ENCODE measurements at places on chromosomes 13 and 19.

DNA sequence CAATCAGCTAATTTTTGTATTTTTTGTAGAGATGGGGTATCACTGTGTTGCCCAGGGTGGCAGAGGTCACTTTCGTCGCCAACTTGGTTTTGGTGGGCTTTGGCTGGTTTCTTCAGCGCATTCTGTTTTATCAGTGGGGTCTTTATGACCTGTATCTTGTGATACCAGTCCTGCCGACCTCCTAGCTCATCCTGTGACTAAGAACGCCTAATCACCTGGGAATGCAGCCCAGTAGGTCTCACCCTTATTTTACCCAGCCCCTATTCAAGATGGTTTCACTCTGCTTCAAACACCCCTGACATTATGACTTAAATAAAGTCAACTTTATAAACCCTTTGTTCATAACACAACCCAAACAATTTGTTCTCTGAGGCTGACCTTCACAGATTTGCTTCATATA is 3.0 kb upstream of the ZNF878 start:
- no peak for DNase-seq

GRCh38 chr13:55493297-55493696 is 1647.4 kb upstream of the PRR20A start:
- DNase-seq, result no peak

DNA sequence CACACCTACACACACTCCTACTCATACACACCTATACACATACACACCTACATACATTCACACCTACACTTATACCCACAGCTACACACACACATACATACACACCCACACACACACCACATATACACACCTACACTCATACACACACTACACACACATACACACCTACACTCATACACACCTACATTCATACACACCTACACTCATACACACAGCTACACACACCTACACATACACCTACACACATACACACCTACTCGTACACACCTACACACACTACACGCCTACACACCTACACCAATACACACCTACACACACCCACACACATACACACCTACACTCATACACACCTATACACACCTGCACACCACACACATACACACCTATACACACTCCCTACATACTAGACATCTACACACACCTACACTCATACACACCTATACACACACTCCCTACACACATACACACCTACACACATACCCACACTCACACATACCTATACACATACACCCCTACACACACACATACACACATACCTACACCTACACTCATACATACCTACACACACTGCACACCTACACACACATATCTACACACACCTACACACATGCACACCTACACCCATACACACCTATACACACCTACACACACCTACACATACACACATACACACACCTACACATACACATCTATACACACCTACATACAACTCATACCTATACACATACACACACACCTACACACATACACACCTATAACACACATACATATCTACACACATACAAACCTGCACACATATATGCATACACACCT is 285.2 kb upstream of the MAB21L1 start:
- no peak for DNase-seq

DNA sequence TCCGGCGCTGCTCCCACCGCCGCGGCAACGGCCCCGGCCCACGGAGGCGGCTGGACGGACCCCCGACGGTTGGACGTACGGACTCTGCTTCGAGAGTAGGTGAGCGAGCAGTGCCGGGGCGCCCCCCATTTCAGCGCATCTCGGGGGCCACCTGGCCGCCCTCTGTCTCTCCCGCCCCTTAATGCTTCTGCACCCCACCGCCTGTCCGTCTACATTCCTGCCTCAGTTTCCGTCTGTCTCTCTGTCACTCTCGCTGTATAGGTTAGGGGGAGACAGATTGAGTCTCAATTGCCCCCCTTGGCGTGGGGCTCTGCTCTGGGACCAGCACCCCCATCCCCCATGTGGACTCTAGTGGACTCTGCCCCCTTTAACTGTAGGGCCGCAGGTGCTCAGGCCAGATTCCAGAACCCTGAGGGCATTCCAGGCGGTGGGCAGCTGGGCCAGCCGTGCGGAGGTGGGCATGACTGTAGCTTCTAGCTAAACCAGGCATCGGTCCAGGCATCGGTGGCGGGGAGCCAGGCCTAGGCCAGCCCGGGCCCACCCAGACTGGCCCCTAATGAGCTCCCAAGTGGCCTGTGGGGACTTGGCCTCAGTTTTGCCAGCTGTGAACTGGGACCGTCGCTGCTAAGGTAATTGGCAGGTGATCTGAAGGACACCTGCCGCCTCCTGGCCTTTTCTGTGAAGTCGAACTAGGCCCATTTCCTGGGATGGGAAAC is 373 bp downstream of the TNFAIP8L1 start:
- no peak for DNase-seq

DNA sequence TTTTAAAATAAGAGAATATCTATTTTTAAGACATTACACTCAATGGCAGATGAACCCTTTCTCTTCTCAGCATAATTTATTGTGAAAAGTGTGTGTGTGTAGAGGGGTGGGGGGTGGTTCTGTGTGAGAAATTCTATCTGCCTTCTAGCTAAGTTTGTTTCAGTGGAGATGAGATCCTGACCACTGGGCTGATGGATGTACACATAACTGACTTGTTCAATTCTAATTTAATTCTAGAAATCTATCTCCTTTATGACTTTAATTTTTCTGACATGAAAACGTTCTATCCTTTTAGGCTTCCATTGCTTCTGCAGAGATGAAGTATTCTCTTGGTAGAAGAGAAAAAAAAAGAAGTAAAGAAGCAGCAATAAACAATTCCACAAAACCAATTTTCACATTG is 891.6 kb downstream of the PCDH9 start:
- no peak for DNase-seq

DNA sequence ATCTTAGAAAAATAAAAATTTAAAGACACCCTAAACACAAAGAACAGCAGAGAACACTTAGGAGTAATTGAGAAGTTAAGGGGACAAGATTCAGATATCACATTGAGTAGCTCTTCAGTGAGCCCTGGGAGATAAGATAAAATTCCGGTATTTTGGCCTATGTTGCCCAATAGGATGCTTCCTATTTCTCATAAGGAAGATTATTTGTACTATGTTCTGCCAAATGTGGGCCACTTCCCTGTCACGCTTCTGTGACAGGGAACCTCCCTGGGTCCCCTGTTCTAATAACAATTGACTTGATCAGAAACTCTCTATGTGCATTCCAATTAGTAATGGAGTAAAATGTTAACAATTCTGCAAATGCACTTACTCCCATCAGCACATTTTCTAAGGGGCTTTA is 310.7 kb downstream of the MYO16 start:
- no peak for DNase-seq

DNA sequence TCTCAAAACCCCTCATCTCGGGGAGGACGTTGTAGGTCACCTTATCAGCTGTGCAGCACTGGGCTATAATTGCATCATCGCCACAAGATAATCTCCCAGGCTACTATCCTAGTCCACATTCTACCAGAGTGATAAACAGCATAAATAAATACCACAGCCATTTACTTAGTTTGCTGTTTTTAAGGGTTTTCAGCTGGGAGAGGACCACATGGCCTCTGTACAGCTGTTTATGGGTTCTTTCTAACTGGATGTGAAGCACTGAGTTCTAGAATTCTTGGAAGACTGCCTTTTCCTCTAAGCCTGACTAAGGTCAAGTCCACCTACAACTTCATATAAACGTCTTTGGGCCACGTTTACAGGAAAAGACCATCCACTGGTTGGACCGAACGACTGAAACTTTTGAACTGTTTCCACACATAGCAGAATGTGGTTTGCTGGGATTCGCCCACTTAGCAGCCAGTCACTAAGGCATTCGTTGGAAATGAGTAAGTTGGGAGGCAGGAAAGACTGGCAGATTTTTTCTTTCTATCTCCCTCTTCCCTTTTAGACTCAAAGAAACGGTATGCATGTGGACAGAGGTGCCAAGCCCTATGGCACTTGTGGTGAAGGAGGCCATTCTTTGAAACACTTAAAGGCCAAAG is 752.5 kb upstream of the SGCG start:
- DNase-seq, result no peak

GRCh38 chr13:75628801-75629200 is 7.3 kb upstream of the LMO7 start:
- no peak for DNase-seq

DNA sequence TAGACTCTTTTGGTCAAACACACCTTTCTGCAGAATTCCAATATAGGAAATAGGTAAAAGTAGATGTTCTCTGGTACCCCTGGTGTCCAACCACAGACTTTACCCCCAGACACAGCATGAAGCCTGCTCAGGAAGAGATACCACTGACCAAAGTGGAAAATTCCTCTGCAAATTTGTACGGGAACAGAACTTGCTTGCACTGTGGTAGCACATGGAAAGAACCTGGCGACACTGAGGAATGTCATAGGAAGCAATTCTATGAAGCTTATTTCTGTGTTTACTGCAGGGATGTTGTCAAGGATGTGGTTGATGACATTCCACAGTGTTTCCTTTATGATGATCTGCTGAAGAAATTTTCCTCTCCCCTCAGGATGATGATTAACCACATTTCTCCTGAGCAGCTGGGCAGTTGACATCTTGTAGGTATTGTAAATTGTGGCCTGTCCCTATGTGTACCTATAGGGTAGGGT is 48.9 kb upstream of the TNFSF11 start:
- no peak for DNase-seq

DNA sequence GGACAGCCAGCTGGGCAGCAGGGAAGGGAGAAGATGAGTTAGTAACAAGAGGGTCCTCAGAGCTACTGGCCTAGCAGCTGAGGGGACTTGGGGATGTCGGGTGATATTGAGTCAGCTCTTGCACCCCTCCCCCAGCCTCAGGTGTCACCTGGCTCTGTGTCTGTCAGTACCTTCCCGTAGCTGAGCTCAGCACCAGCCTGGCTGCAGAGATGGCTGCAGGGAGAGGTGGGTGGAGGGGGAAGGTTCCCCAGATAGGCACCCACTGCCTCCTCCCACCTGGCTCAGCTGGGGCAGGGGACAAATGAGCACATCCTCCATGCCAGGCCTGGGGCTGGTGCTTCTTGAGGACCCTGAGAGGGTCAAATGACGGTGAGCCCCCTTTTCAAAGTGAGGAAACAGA is 6.8 kb upstream of the KPTN start:
- DNase-seq, result no peak

- no peak for DNase-seq
Observed at GRCh38 chr13:43071824-43072223, 48.4 kb downstream of the DNAJC15 start.

GRCh38 chr13:101291646-101292515 is 124.4 kb downstream of the NALCN start:
- DNase-seq, result no peak

DNA sequence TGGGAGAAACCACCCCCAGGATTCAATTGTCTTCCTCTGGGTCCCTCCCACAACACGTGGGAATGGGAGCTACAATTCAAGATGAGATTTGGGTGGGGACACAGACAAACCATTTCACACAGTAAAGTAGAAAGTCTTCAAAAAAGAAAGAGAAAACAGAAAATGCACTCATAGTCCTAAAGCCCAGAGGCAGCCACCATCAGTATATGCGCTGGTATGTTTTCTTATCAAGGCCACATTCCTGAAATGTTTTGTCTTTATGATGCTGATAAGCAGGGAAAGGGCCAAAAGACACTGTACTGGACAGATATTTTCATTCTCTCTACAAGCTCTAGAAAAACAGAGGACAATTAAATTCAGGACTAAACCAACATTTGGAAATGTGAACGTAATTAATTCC is 375.8 kb upstream of the TSHZ3 start:
- no peak for DNase-seq

All from AG20443 (cell line).